ENCODE measurements at places on chromosomes 16 and 17.
A peak's percentile ranks its signal among the peaks of the same experiment; 100 is the strongest.

DNA sequence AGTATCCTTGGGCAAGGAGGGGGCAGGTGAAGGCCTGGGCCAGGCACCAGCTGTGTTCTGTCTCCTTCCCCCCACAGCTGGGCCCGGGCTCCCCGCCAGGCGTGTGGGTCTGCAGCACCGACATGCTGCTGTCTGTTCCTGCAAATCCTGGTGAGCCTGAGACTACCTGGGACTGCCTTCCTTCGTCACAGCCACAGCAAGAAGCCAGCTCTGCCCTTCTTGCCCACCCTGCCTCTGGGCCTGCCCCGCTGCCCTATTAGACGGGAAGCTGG lies 12.3 kb downstream of the FCSK start:
- DNase-seq: no peak

DNA sequence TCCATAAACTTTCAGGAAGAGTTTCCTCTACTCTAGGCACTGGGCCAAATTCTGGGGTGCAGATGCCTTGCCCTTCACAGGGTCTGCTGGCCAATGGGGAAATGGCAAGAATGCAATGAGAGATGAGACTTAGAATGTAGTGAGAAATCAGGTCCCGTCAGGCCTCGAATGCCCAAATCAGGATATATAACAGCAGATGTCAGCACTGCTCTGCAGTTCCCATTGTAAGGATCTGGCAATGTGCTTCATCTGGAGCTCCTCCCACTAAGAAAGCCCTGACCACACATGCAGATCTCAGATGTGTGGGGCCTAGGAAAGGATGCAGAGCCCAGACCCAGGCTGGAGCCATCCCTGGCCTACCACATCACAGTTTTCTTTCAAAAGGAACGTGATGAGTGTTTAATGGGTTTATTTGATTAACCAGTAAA lies 13.9 kb upstream of the LPCAT2 start:
- no peak for DNase-seq

GRCh38 chr16:19907161-19907992 lies 22.7 kb upstream of the GPRC5B start:
- peak; percentile 75 for DNase-seq

DNA sequence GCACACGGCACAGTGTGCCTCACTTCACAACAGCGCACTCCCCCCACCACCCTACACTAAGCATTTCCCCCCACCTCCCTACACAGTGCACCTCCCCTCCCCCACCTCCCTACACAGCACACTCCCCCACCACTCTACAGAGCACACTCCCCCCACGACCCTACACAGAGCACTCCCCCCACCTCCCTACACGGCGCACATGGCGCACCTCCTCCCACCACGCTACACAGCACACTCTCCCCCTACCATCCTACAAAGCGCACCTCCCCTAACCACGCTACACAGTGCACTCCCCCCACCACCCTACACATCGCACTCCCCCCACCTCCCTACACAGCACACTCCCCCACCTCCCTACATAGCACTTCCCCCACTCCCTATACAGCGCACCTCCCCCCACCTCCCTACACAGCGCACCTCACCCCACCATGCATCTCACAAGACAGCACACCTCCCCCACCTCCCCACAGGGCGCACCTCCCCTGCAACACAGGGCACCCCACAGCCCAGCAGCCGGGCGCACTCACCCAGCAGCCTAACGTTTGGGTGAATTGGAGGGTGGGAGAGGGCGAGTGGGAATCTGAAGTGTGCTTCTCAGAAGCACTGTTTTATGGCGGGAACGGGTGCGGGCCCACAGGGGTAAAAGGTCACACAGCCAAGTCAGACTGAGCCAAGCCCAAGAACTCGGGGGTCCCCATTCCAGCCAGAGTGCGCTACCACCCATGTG lies 10.3 kb downstream of the KNOP1 start:
- DNase-seq: no peak

GRCh38 chr16:86350289-86350688 lies 160.0 kb upstream of the FOXF1 start:
- DNase-seq: no peak

DNA sequence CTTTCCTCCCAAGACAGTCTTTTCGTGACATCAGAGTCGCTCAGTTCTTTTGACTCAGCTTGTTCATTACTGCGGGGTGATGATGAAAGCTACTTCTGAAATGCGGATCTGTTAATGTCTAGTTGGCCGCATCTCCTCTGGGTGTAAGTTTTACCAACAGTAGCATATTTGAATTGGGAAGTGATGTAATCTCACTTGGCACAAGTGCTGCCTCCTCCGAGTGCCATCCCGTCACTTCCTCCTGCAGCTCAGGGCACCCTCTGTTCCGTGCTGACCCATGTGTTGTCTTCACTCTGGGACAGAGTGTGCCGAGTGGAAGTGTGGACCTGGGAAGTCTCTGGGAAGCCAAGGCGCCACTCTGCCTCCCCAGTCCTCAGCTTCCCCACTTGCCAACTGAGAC lies 8.9 kb downstream of the ADAD2 start:
- DNase-seq: no peak

GRCh38 chr17:81665205-81666091 lies 957 bp downstream of the OXLD1 start:
- DNase-seq: no peak

DNA sequence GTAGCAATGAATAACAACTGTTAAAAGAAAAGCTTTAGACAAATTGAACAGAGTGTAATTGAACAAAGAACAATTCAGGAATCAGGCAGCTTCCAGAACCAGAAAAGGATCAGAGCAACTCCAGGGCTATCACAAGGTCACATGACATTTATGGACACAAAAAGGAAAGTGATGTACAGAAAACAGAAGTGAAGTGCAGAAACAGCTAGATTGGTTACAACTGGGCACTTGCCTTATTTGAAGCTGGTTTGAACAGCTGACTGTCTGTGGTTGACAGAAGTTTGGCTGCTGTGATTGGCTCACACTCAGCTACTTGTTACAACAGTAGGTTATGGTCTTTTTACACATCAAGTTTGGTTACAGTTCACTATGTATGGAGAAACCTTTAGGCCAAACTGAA lies 14.8 kb downstream of the EFCAB5 start:
- DNase-seq: no peak

DNA sequence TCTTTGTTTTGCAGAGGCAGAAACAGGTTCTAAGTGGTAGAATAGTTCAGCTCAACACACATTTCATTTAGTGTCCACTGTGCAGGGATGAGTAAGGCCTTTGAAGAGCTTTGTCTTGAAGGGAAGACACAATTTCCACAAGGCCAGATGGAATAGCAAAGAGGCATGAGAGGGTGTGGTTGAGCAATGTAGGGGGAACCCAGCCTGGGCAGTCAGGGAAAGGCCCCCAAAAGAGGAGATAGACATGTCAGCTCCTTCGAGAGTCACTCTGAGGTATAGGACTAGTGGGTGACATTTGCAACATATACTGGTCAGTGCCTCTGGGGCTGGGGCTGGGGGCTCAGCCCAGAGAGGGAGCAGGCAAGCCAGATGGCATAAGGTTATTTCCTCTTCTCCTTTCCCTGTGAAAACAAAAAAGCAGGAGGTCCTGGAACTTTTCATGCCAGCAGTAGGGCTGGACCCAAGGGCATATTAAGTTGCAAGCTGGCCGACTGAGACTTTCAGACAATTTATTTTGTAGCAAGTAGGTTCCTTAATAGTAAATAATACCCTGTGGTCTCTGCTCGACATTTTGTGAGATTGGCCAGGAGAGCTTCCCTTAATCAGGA lies 7.1 kb downstream of the ALKBH5 start:
- no peak for DNase-seq

GRCh38 chr17:48455791-48456190 lies 25.8 kb upstream of the SKAP1 start:
- DNase-seq: no peak

GRCh38 chr17:4369557-4370230 lies 3.2 kb upstream of the UBE2G1 start:
- no peak for DNase-seq

GRCh38 chr16:74778646-74779045 lies 4.0 kb upstream of the FA2H start:
- DNase-seq: peak; percentile 26

DNA sequence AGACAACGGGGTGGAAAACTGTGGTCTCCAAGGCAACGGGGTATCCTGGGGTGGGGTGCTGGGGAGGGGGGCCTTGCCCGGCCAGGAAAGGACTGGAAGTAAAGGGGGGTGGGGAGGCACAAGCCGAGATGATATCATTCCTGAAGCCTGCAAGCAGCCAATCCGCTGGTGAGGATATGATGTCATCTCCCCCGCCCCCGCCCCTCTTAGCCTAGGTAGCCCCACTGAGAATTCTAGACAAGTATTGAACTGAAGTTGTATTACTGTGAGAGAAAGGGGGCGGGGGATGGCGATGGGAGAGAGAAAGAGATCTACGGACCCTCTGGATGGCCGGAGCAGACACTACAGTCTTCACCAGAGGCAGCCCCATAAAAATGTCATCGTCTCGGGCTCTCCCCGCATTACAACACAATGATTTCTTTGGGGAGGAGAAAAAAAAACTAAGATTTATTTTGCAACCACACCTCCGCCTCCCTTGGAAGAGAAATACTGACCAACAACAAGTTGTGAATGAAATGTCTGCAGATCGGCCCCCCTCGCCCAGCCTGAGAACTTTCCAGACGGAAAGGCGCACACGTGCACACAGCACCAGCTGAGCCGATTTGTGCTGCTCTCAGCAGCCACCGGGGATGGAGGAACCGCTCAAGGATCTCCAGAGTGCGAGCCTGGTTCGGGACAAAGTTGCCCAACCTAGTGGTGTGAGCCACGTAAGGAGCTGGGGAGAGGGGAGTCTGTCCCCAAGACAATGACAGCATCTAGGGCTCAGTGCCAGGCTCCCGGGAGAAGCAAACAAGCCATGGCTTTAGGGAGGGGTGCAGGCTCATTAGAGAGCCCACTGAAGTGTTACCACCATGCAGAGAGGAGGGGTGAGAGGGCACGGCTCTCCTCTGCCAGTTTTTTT lies 222.1 kb downstream of the SOX9 start:
- no peak for DNase-seq

- DNase-seq: no peak
These were observed 18.0 kb upstream of the GAS7 start for GRCh38 chr17:10216213-10216938.

- no peak for DNase-seq
These were observed 6.7 kb downstream of the ARHGAP27 start for GRCh38 chr17:45425984-45426413.

- no peak for DNase-seq
These were observed 42.3 kb downstream of the WSB1 start for GRCh38 chr17:27336184-27336583.

- no peak for DNase-seq
These were observed 71.8 kb downstream of the SRCIN1 start for GRCh38 chr17:38533866-38534497.

DNA sequence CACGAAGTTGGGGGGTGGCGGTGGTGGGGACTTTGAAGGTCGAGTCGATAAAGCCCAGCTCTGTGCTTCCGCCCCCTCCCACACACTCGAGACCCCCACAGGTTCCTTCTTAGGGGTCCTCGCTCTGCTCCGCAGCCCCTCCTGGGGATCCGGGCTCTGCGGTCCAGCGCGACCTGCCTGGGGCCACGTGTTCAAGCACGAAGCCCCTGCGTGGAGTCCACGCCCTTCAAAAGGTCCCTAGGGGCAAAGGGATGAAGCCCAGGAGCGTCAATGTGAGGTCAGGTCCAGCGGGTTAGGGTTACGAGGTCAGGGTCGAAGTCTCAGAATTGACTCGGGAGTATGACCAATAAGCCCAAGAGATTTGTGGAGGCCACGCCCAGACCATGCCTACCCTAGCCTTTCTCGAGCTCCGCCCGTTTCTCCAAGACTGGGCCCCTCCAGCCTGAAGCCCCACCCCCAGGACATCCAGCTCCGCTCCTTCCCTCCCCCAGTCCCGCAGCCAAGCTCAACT lies 786 bp upstream of the CACNA1G start:
- no peak for DNase-seq

DNA sequence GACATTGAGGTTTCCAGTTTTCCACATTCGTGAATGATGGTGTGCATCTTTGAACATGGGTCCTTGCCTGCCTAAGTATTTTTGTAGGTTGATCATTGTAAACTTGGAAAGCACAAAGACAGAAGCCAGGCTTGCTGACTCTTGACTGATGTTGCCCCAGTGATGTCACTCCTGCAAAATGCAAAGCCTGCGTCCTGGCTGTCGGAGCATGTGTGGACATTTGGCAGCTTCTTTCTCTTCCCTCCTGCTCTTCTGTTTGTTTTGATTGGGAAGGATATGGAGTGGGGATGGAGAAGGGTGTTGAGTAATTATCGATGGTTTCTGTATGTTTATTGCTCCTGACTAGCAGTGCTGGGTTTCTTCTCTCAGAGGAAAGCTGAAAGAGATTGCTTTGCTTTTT lies 3.2 kb downstream of the NDE1 start:
- peak; percentile 58 for DNase-seq

- DNase-seq: no peak
These were observed 83.7 kb downstream of the SALL1 start for GRCh38 chr16:51067352-51067751.

DNA sequence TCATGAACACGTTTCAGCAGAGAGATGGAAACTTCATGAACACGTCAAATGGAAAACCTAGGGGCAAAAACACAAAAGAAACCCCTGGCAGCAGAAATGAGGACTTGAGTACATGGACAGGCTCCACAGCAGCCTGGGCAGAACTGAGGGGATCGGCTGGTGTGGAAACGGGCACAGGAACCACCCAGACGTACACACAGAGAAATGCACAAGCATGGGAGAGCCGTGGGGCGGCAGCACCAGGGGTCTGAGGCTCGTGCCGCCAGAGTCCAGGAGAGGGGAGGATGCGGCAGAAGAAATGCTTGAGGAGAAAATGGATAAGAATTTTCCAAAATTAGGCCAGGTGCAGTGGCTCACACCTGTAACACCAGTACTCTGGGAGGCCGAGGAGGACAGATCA lies 30.0 kb downstream of the MAP1LC3B start:
- no peak for DNase-seq

DNA sequence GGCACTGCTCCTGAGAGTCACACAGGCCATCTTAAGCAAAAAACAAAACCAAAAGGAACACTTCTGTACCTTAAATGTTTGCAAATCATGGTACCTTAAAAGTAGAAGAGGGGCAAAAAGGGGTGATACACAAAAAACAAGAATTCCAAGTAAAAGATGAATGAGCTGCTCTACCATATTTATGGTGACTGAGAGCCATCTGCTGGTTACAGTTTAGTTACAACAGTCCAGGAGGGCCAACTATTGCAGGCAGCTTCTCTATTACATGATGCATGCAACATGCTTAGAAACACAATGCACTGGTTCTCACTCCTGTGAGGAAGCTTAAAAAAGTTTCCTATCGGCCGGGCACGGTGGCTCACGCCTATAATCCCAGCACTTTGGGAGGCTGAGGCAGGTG lies 53.5 kb downstream of the STX8 start:
- DNase-seq: no peak

DNA sequence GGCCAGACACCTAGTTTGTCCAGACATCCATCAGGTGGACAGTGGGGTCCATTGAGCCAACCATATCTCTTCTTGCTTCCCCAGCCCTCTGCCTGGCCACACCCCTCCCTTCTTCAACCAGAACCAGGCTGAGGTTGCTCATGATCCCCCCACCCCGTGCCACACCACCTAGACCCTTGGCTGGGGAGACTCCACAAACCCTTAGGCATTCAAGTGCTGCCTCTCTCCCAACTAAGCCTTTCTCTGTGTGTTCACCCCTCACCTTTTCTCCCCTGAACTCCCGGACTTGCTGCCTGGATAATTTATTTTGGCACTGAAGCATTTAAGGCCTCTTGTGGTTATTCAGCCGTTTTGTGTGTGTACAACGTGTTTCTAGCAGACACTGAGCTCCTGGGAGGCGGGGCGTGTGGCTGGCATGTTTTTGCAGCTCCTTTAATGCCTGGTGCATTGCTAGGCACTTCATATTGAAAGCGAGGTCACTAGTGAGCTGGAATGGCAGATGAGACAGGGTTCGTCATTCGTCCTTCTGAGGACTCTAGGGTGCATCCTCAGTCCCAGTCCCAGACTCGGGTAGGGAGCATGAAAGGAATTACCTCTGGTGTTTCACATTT lies 28.7 kb downstream of the CACNA1G start:
- DNase-seq: no peak

Measured in NCI-H510A (cell line).